Uterine smooth muscle cell (primary cell): ENCODE measurements at places on chromosomes 4 and X. TPM values are rescaled to one million over a fixed set of nuclear protein-coding genes. Genes with fewer than 3 reads are reported as not detected.

The TLR2 gene
- total RNA-seq: 0.44 and 0.62 TPM in 2 replicates

The NSUN7 gene
- total RNA-seq: 0.22 and 1.1 TPM in 2 replicates

The CLDN24 gene
- total RNA-seq: not detected in 2 replicates

The NUDT10 gene
- 6.2 and 6.3 TPM in 2 replicates for total RNA-seq

The XAGE1A gene
- total RNA-seq: not detected in 2 replicates

The CT47B1 gene
- total RNA-seq: not detected in 2 replicates

The MANBA gene
- 28.0 and 55.0 TPM in 2 replicates for total RNA-seq

The SPACA5 gene
- not detected in 2 replicates for total RNA-seq

The MAP9 gene
- total RNA-seq: 13.3 and 15.7 TPM in 2 replicates

The SLC9A6 gene
- 29.2 and 38.4 TPM in 2 replicates for total RNA-seq
